Esophagus muscularis mucosa (tissue), 4 donors: ENCODE measurements at places on chromosomes 3 and 15. TPM values are rescaled to one million over a fixed set of nuclear protein-coding genes. Genes with fewer than 3 reads are reported as not detected.

GOLGA6L4 gene
- 1.4 TPM for total RNA-seq

GRCh38 chr3:35594739-35595138 is 44.6 kb upstream of the ARPP21 start:
- DNase-seq = no peak

DNA sequence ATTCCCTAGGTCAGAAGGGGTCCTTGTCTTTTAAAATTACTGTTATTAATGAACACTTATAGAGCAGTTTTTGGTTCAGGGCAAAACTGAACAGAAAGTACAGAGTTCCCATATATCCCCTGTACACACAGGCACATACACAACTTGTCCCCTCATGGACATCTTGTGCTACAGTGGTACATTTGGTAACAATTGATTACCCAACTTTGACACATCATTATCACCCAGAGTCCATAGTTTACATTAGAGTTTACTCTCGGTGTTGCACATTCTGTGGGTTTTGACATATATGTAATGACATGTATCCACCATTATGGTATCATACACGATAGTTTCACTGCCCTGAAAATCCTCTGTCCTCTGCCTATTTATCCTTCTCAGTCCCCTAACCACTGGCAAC is 984 bp upstream of the EDC3 start:
- DNase-seq = no peak

DNA sequence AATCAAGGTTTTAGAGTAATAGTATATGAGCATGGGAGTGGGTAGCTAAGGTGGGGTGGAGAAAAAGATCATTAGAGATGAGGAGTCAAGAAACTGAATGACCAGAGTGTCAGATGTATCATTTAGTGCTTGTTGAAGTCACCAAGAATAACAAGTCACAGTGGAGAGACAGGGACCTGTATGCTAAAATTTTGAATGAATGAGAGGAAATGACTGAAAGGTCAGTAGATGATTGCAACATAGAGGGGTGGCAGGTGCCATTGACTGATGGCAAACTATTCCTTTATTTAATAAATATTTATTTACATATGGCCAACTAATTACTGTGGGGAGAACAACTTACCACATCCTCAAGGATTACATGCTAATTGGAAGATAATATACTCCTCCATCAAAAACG is 75.0 kb upstream of the ANKRD28 start:
- DNase-seq = no peak

TF gene
- total RNA-seq = 0.32 TPM

TTLL13 gene
- total RNA-seq = not detected

DNA sequence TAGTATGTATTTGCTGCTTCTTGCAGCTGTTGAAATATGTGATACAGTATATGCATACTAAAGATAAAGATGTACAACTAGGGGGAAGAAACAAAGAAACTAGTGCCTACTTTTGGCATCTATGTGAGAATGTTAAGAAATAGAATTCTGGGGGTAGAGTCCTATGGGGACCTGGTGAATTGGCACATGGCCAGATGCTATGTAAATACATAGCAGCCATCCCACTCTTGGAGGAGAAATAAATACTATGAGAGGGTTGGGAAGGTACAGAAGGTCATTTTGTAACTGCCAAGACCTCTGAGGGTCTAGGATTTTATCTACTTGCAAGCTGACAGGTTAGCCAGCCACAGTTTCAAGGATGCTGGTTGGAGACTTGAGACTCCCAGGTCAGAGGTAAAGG is 298.3 kb upstream of the TBL1XR1 start:
- DNase-seq = no peak

DNA sequence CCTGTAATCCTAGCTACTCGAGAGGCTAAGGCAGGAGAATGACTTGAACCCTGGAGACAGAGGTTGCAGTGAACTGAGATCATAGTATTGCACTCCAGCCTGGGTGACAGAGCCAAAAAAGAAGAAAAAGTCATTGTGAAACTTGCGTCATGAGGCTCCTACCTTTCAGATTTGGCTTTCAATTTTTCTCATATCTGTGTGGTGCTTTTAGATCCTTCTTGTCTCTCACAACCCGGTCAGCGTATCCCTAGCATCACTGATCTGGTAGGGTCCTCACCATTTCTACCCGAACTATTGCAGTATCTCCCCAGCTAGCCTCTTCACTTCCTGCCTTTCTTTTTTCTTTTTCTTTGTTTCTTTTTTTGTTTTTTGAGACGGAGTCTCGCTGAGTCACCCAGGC is 21.6 kb upstream of the GCNT3 start:
- DNase-seq = no peak

- no peak for DNase-seq
Measured at GRCh38 chr3:123348471-123349200, 100.3 kb downstream of the ADCY5 start.

DNA sequence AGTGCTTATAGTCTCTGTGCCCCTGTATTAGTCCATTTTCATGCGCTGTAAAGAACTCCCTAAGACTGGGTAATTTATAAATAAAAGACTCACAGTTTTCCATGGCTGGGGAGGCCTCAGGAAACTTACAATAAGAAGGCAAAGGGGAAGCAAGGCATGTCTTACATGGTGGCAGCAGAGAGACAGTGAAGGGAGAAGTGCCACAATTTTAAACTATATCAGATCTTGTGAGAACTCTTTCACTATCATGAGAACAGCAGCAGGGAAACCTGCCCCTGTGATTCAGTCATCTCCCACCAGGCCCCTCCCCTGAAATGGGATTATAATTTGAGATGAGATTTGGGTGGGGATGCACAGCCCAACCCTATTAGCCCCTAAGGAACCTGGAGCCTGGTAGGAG is 243.2 kb downstream of the EDEM1 start:
- DNase-seq = peak; percentile 37

GRCh38 chr3:63624941-63625560 is 27.4 kb upstream of the SNTN start:
- no peak for DNase-seq

GRCh38 chr15:63288778-63289378 is 11.5 kb downstream of the APH1B start:
- no peak for DNase-seq

DNA sequence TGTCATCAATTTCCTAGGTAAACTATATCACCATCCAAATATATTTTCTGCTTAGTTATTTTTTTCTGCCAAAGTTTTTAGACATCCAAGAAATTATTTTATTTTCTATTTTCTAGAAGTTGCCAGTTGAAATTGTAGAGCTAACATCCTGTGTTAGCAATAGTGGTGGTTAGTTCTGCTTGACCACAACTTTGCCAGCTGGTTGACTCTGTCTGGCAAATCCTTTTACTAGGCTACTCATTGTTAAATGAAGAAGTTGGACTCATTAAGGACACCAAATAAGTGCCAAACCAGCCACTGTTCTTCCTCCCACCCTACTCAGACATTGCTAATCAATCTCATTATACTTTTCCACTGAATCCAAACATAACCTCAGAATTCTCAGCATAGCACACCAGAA is 15.4 kb upstream of the CRBN start:
- DNase-seq = no peak

- no peak for DNase-seq
Measured at GRCh38 chr3:146881966-146882760, 277.0 kb upstream of the PLSCR5 start.

- no peak for DNase-seq
Measured at GRCh38 chr3:187314176-187314575, 22.6 kb upstream of the MASP1 start.

DNA sequence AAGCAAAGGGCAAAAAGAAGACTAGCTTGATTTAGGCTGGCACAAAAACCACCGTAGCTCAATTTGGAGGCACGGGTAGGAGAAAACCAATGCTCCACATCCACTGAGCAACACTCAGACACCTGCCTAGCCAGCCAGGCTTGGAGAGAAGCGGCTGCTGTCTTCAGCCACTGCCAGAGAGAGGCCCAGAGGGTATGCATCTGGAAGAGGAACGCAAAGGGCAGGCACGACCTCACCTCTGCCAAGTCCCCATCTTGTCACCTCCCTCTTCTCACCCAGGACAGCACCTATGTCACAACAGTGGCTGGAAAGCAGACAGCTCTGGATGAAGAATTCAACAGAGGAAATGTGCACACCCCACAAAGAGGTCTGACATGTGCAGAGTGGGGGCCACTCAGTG is 93.5 kb downstream of the ADAMTS17 start:
- DNase-seq = no peak

DNA sequence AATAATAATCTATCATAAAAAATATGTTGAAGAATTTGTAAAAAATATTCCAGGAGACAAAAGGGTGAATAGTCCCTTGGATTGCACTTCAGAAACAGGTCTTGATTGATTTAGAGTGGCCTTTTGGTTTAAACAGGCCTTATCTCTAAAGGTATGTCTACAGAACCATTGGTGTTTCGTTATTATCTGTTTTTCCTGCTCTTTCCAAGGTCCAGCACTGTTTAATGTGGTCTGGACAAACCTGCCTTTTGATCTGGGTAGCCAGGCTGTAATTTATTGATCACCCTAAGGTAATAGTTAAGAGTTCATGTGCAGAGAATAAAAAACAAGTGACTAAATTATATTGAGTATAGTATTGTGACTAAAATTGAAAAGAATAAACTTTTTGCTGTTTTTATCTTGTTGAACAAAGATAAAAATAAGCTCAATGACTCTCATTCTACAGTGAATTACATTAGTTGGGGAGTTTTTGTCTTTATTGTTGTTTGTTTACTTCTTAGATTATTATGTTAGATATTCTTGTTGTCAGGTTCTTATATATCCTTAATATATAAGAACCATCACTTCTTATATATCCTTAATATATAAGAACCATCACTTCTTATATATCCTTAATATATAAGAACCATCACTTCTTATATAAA is 25.1 kb downstream of the SLC2A2 start:
- no peak for DNase-seq

SLC12A8 gene
- total RNA-seq = 0.46 TPM

- DNase-seq = no peak
Measured at GRCh38 chr3:51621091-51621892, 49.8 kb upstream of the TEX264 start.

DNA sequence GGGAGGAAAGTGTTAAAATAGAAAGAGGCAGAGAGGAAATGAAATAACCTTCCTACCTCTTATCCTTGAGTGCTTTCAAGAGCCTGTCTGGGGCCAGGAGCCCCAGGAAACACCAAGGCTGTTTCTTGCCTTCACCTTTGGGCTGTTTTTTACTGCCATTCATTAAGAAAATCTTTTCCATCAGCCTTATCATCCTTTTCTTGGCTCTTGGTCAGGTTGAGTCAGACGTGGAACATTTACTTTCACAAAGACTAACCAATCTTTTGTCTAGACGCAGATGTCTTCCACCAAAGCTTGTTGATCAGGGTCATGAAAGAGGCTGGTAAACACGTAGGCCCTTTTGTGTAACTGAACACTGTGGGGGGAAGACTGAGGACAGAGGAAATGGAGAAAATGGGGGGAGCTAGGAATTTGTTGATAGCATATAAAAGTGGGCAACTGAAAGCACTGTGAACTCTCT is 151.0 kb upstream of the THBS1 start:
- no peak for DNase-seq

DNA sequence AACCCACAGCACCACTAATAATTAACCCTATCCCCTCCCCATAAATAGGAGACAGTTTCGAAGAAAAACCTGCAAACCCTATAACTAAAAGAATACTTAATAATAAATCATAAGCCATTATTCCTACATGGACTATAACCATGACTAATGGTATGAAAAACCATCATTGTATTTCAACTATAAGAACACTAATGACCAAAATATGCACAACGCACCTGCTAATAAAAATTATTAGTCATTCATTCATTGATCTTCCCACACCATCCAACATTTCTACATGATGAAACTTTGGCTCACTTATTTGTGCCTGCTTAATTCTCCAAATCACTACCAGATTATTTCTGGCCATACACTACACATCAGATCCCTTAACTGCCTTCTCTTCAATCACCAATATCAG is 16.6 kb downstream of the AQP9 start:
- no peak for DNase-seq

- DNase-seq = no peak
Measured at GRCh38 chr15:82130248-82130647, 84.4 kb upstream of the MEX3B start.

DNA sequence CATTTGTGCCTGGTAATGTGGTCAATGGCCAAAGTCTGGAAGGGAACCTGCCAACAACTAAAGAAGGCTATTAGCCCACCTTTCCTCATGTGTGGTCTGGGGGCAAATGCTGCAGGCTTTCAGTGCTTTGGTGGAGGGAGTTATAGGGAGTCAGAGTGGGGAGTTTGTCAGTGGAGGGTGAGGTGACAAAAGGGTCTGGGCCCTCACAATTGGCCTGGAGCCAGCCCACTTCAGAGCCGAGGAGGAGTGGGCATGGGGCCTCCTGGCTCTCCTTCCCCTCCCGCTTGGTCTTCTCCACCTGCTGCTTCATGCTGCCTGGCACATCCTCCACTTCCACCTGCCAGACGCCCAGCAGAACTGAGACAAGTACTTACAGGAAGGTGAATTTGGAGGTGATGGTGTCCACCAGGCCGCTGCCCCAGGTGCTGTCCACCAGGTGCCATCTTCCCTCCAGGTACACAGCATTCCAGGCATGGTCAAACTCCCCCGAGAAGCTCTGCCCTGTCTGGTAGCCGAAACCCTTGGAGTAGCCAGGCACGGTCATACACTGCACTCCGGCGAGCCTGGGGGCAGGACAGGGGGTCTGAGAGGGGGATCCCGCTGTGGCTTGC is 40.9 kb downstream of the KY start:
- peak; percentile 84 for DNase-seq

DNA sequence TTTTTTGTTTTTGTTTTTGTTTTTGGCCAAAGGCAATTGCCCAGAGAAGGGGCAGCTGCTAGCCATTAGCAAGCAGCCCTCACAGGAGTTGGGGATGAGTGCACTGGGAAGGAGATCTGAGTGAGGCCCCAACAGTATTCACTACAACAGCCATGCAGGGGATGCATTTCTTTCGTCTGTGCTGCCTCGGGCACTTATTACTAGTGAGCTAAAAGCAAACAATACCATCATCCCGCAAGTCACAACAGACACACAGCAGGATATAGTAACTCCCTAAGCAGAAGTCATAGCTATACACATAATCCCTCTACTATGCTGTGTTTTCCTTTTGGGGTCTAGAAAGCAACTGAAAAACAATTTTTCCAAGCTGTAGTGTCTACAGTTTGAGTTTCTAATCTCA is 27.2 kb downstream of the CRTAP start:
- peak; percentile 21 for DNase-seq

GRCh38 chr3:107441617-107442016 is 64.4 kb downstream of the CCDC54 start:
- DNase-seq = no peak

GRCh38 chr15:20341901-20342600 is 199.5 kb downstream of the GOLGA6L6 start:
- peak; percentile 96 for DNase-seq

IQCF5 gene
- total RNA-seq = not detected
